ENCODE measurements at places on chromosomes 2 and 18. TPM values are rescaled to one million over a fixed set of nuclear protein-coding genes. Genes with fewer than 3 reads are reported as not detected.

Gene TUBA4B
- total RNA-seq: not detected

Gene SPTBN1
- total RNA-seq: 304 TPM

Gene LANCL1
- total RNA-seq: 50.8 TPM

Gene G6PC2
- total RNA-seq: not detected

GRCh38 chr2:46097714-46098480 lies 199.3 kb upstream of the EPAS1 start:
- peak; percentile 58 for DNase-seq

- peak; percentile 43 for DNase-seq
Observed at GRCh38 chr2:160376576-160376975, 117.0 kb downstream of the RBMS1 start.

DNA sequence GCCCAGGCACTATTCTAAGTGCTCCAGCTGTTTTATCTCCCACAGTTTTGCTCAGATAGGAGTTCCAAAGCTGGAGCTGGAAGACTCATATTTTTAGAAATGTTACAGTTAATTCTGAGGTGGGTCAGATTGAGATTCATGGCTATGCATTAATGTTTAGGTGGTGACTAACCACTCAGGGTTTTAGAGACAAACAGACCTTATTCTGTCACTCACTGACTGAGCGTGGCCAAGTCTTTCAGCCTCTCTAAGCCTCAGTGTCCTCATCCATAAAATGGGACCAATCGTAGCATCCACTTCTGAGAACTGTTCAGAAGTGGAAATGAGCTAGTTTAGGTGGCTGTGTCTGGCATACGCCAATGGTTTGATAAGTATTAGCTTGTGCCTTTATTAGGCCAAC lies 4.3 kb upstream of the CASP8 start:
- no peak for DNase-seq

GRCh38 chr2:184039493-184039892 lies 558.8 kb upstream of the ZNF804A start:
- no peak for DNase-seq

- no peak for DNase-seq
Observed at GRCh38 chr18:6236258-6236657, 178.5 kb downstream of the L3MBTL4 start.

- DNase-seq: no peak
Observed at GRCh38 chr18:45684341-45685115, 39.5 kb upstream of the SLC14A1 start.

DNA sequence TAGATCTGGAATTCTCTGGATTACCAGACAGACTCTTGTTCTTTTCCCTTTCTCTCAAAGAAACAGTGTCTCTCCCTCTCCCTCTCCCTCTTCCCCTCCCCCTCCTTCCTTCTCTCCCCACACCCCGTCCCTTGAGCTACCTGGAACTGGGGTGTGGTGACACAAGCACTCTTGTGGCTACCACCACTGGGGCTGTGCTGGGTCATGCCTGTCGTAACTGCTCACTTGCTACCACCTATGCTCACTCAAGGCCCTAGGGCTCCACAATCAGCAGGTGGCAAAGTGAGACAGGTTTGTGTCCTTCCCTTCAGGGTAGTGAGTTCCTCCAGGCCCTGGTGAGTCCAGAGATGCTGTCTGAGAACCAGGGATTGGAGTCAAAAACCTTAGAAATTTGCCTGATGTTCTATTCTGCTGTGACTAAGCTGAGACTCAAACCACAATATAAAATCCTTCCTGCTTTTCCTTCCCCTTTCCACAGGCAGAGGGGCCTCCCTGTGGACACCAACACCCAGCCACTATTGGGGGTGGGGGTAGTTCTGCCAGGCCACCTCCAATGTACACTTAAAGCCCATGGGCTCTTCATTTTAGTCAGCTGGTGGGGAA lies 70.8 kb downstream of the OXER1 start:
- DNase-seq: no peak

DNA sequence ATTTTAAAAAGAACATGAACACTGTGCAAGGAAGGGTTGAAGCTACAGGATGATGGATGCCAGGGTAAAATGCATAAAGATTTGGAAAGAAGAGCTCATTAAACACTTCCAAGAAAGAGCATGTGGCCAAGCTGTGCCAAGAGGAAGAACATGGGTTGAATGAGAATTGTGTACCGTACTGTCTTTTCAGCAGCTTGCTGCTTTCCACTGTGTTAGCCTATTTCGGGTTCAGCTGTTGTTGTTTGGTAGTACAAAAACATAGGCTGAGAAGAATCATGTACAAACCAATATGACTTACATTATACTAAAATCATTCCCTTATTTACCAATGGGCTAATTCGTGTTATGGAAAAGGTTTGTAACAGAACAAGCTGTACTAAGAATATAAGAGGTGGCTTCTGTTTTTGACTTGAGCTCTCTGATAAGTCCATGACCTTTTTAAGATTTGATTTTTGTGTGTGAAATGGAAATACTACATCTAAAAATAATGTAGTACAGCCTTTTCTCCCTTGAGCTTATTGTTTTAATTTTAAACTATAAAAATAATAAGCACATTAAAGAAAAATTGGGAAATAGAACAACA lies 188.3 kb upstream of the STON1 start:
- no peak for DNase-seq

GRCh38 chr2:207416111-207416510 lies 113.7 kb upstream of the CREB1 start:
- DNase-seq: no peak

- DNase-seq: no peak
Observed at GRCh38 chr2:200039724-200040650, 84.6 kb downstream of the MAIP1 start.

DNA sequence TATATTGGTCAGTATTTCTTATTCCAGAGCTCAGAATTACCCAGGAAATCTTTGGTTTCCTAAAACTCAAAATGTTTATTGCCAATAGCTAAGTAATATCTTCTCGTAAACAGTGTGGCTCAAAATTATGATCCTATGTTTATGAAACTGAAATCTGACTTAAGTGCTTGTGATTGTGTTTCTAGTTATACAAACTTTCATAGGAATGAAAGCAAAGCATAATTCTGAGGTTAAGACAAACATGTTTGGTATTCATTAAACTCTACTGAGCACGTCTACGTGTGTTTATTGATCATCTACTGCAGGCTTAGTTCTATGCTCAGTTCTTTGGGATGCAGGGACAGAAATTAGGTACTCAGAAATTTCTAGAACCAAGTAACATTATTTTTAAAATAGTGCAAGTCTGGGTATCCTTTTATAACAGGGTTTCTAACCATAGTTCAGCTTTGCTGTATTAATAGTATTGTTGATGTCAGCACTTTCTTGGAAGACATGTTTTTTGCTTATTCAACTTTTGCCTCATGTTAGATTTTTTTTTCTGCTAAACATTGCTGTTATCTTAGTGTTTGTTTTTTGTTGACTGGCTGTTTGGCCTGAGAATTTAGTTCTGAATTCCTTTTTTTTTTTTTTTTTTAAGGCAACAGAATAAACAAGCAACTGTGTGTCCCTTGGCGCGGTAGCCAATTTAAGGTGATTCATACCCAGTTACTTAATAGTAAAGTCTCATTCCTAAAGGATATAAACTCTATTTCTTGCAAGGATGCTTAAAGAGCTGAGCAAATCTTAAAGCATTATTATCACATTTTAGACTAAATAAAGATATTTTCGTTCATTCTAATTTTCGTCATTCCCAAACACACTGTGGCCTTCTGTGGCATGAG lies 31.3 kb downstream of the PTPRM start:
- DNase-seq: no peak

DNA sequence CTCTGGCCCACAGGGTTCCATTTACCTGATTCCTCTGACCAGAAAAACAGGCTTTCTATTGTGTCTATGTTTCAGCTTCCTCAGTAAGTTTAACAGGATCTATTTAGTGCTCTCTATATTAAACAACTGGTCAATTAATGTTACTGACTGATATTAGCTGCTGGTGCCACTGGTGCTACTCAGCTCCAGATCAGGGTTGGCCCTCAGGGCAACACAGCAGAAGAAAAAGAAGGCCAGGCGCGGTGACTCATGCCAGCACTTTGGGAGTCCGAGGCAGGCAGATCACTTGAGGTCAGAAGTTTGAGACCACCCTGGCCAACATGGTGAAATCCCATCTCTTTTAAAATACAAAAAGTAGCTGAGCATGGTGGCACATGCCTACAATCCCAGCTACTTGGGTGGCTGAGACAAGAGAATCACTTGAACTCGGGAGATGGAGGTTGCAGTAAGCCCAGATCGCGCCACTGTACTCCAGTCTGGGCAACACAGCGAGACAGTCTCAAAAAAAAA lies 56.3 kb upstream of the CHAC2 start:
- DNase-seq: no peak

DNA sequence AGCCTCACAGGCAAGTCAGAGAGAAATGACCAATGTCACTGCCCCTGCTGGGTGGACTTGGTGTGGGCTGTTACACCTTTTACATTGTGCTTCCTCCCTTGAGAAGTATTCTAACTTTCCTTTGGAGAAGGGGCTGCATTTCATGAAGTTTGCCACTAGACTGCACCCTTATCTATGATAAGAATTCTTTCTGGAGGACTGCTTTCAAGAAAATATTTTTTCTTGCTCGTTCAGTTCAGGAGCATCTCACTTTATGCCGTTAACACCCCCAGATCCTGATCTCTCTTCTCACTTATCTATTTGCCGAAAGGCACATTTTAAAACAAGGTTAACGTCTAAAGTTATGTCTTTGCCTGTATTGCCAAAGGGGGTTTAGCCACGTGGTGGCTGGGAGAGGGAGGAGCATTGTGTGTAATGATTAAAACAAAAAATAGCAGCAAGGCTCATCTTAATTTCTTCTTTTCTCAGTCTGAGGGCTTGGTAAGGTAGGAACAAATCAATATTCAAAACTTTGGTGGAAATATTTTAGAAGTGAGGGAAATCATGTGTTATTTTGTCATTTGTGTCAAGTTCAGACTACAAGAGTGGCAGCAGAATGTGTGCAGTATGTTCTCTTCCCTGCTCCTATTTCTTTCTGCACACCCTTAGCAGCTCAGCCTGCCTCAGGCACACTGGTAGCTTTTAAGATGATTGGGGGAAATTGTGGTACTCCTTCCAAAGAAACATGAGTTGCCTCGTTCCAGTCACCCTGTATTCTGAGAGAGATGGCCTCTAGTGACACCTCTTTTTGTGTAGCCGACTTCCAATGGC lies 1.6 kb upstream of the IGFBP5 start:
- DNase-seq: no peak

DNA sequence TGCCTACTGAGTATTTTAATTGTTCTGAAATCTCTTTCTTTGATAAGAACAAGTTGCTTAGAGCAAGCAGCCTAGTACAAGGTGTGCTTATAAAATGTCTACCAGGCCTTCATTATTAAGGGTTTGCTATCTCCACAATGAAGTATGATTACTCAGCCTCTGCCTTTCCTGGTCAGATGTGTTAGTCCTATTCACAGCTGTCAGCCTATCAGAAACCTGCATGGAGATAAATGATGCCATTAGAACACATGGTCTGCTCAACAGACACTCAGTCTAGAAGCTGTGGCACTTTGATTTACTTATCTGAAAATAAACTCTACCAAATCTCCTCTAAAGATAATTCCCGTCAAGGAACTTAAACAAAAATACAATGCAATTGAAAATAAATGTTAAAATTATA lies 448.7 kb downstream of the ERBB4 start:
- DNase-seq: no peak

DNA sequence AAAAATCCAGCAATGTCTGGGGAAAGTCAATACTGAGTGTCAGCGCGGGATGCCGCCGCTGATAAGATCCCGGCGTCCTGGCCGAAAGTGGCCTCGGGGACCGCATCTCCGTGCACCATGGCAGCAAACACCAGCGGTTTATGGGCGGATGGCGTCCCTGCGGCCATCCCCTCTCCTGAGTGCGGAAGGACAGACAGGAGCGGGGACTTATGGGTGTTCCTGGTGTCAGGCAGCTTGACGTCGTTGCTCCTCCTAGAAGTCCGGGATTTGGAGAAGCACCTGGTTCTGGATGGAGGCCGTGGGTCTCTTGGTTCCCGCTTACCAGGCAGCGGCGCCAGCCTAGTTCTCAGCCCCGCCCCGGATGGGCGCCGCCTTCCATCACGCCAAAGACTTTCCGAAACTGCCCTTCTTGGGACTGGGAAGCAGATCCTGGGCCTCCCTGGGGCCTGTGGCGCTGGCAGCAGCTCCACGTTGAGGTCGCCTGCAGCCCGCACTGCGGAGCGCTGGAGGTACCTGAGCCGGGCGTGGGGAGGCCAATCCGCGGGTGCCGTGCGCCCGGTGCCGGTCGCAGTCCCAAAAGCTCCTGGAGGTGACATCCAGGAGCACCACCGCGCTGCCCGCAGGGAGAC lies 119.1 kb downstream of the CCDC74A start:
- DNase-seq: no peak

DNA sequence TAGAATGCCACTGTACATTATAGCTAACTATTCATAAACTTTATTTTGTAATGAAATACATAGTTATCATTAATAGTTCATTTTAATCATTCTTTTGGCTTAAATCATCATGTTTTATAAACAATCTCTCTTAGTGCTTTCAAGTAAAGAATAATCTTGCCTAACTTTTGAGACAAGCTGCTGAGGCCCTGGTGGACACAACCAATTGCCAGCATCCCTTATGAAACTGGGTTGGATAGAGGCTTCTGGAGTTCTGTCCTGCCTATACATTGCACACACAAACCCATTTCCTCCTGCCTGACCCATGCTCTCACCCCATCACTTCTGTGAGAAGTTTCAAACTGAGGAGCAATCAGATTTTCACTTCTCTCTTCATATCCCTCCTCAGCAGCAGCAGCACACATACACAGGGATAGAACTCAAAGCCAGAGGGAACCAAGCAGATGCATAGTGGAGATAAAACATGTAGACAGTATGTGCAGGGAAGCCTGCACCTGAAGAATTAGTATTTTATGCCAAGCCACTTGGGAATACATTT lies 450.0 kb upstream of the SLC14A2 start:
- DNase-seq: no peak

DNA sequence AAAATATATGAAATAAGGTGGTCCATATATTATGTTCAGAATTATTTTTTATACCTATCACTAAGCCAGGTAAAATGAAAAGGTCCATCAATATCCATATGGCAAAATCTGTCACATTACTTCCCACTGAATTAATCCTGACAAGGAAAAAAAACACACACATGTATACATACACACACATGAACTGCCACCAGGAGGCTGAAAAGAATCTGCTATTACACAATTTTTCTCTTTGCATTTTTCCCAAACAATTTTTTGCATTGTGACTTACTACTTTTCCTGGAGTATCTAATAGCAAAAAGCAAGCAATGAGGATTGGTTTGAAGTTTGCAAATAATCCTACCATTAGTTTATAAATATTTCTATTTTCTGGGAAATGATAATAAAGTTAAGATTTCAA lies 128.2 kb upstream of the CD226 start:
- DNase-seq: no peak

DNA sequence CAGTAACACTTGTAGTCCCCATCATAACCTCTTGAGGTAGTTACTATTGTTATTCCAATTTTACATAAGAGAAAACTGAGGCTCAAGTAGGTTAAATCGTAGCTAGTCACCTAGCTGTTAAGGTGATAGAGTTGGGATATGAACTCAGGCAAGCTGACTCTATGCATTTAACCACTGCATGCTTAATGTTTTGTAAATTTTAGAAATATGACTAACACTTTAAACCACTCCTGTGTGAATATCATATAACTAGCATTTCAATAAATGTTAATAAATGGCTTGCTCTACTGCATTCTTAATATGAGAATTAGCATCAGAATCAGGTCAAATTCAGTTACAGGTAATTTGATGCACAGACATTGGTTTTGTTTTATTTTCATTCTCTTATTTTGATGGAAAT lies 35.6 kb upstream of the CREB1 start:
- no peak for DNase-seq

Measured in right cardiac atrium (tissue), 5 donors.